EH (cell line): ENCODE measurements at places on chromosomes 13 and 19.
A peak's percentile ranks its signal among the peaks of the same experiment; 100 is the strongest.

GRCh38 chr13:110400786-110401533 is 93.9 kb downstream of the COL4A2 start:
- DNase-seq, result peak; percentile 88

DNA sequence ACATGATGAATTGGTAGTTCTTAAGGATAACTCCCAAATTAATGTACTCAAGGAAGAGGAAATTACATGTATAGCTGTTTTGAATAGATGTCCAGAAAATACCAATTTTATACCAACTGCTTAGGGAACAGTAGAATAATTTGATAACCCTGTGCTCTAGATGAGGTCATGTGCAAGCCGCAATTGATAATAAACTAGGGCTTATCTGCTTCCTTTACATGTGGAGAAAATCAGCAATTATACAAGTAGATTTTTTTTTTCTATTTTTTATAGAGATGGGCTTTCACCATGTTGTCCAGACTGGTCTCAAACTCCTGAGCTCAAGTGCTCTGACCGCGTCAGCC is 9.3 kb downstream of the TPT1 start:
- DNase-seq, result no peak

GRCh38 chr19:13430790-13431582 is 75.3 kb downstream of the CACNA1A start:
- peak; percentile 65 for DNase-seq

GRCh38 chr13:113848431-113849260 is 15.2 kb downstream of the GAS6 start:
- DNase-seq, result no peak
